ENCODE measurements at places on chromosomes 3 and 15.

GRCh38 chr3:159548675-159549335, 439.8 kb upstream of the IL12A start:
- DNase-seq = no peak

DNA sequence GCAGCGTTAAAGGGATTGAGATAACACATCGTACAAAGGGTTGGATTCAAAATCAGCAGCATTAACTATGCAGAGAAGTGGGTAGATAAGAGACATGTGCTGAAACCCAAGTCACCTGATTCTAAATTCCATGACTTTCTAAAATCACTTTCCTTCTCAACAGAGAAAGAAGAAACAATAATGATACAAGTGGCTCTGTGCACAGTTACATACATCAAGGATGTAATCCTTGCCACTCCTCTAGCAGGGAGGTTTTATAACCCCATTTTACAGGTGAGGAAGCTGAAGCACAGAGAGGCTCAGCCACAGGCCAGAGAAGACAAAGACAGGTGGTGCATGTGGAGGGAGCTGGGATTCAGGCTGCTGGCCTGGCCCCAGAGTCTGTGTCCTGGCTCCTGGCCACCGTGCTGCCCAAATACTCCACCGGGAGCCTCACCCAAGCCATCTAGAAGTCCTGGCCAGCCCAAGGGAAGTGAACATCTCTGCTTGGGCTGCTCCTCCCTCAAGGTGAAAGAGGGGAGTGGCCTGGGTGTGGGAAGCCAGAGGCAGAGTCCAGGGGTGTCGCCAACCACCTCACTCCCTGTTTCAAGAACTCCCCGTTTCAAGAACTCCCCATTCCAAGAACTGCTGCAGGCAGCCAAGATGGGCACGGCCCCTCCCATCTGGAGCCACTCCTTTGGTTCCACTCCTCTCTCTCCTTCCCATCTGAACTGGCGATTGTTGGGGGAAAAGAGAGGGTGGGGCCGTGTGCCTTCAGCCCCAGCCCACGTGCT, 147.1 kb downstream of the NUP210 start:
- DNase-seq = no peak

DNA sequence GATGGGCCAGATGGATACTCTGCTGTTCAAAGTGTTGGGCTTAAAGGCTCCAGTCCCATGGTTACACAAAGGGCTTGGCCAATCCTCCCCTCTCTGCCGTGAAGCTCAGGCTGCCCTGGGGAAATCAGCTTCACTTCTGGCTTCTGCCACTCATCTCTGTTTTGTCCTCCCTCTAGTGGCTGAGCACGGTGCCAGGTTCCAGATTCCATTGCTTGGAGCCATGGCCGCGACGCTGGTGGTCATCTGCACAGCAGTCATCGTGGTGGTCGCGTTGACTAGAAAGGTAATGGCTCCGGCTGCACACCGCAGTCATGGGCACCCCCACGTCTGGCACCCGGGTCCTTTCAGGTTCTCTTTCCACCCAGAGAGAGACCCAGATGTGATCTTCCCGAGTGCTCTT, 5.6 kb downstream of the TIGIT start:
- DNase-seq = no peak

- DNase-seq = no peak
Measured at GRCh38 chr3:22981166-22981565, 222.0 kb upstream of the UBE2E2 start.

GRCh38 chr3:139286825-139287224, 57.0 kb upstream of the MRPS22 start:
- DNase-seq = no peak

GRCh38 chr3:63064209-63064755, 189.1 kb upstream of the CADPS start:
- DNase-seq = no peak

- no peak for DNase-seq
Measured at GRCh38 chr15:29031502-29032228, 145.9 kb downstream of the APBA2 start.

DNA sequence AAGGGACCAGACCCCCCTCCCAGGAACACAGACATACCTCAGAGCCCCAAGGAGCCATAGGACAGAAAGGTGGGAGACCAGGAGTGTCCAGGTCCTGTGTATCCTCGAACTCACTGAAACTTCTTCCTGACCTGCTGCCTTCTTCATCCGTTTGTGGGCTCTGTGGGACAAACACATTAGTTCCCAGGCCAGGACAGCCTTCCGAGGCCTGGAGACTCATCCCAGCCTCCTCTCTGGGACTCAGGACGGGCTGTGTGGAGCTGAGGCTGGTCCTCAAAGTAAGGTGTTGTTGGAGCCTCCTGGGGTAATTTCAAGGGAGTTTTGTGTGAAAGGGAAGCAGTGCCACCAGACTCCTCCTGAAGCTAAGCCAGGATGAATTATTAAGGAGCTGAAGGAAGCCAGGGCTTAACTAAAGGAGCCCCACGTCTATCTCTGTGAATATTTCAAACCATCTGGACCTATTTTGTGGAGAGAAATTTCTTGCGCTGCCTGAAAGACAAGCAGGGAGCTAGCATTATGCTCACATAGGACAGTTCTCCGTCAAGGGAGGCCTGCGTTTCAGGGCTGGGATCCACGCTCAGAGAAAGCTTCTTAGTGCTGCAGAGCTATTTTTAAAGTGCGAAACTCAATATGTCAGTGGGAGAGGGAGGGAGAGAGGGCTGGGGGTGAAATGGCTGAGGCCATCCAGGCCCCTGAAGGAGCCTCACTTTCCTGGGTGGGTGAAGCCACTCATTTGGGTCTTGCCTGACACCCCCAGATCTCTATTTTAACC, 29.8 kb upstream of the PLA2G4E start:
- DNase-seq = no peak

DNA sequence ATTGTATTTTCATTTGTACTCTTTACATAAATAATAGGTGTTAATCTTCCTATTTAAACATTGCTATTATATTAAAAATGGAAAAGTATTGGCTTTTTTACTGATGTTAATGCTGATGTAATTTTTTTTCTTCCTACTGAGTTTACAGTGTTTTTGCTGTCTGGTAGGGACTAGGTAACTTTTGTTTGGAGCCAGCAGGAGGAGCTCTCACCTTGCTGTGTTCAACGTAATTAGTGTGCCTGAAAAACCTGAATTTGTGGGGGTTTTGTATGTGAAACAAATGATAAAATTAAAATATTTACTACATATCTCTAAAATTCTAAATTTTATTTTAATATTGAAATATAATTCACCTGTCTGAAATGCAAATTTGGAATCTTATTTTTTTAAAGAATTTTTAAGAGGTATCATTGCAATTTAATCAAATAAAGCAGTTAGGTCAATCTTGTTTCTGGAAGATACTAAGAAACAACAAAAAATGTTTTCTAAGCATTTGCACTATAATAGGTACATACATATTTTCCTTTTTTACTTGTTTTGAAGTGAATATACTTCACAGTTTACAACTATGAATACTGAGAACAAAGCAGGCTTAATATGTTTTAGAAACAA, 48.8 kb downstream of the EPHA6 start:
- no peak for DNase-seq

DNA sequence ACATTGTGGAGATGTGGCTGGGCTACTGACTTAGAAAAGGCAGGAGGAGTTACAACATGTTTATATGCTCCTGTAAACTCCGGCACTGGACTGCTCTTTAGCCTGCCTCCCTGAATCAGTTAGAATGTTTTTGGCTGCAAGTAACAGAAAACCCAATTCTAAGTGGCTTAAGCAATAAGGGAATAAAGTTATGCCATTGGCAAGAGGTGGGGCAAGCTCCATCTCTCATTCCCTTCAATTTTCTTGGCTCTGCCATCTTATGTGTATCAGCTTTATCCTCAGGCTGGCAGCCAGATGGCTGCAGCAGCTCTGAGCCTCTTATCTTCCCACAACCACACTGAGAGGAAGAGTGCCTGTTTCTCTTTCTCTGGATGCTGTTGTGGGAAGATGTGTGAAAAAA, 22.4 kb upstream of the MEIS2 start:
- no peak for DNase-seq

- DNase-seq = no peak
Measured at GRCh38 chr3:112345681-112346080, 12.7 kb downstream of the CD200 start.

DNA sequence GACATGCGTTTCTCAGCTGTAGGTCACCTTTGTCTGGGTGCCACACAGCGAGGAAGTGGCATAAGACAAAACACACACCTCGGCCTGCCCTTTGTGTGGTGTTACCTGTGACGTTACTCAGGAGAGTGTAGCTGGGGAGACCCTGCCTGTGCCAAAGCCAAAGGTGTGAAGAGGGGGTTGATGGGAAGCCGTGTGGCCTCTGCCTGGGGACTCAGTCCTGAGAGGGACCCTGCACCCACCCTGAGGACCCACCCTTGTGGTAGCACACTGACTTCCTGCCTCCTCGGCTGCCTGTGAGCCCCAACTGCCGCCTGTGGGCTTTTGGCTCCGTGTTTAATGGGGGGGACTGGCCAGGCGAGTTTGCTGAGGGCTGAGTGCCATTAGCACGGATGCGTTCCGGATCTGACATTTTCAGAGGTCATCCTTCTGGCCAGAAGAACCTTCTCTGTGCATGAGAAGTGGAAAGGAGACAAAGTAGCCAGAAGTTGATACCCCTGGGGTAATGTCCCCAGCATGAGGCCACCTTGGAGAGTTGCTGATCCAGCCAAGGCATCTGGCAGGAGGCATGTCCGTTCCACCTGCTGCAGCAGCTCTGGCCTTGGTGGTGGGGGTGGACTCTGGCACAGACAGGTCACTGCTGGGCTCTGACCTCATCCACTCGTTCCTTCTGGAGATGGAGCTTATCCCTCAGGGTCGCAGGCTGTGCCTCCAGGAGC, 51.8 kb upstream of the FURIN start:
- no peak for DNase-seq

DNA sequence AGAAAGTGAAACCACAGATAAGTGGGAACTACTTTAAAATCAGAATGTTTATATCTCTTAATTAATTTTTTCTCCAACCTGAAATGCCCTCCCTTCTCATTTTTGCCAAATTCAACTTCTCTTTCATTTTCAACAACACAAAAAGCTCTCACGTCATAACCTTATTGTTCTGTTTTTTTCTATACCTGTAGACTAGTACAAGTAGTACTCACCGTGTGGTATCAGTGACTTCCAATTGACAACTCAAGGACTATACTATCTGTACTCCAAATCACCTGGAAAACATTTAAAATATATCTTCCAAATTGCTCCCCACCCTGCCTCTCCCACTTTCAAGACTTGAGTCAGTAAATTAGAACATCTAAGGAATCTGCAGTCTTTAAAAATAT, 72.8 kb upstream of the ZNF280D start:
- no peak for DNase-seq

- DNase-seq = peak; percentile 14
Measured at GRCh38 chr3:161274691-161275298, 53.7 kb downstream of the NMD3 start.

GRCh38 chr3:54274607-54275006, 152.3 kb downstream of the CACNA2D3 start:
- DNase-seq = no peak

DNA sequence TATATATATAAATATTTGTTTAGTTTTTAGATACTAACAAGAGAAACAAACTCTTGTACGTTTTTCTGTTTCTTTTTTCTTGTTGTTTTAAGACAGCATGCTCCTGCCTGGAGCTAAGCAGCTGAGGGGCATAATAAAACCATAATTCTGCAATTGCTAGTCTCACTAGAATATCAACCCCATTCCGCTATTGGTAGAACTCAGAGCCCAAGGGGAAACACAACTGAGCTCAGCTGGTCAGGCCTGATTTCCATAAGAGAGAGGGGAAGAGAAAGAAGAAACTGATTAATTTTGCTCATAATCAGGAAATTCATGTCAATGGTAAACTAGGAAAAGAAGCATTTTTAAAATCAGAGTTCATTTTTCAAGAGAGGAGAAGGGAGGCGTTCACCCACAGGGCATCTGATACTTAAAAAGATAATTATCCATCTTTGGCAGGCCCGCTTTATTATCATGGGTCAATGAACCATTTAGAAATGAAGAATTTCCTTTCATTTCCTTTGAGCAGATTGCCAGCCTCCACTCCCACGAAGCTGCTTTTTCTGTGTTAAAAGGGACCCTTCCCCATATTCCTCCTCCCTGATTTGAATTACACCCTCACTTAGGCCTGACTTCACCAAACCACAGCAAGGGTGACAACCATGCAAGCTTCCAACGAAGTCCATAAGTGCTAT, 965.3 kb upstream of the CFAP20DC start:
- no peak for DNase-seq

- DNase-seq = no peak
Measured at GRCh38 chr3:146250449-146251382, at the start of gene PLSCR4. TSS of gene PLSCR4 (minus strand) at chr3:146251105. CDS start at chr3:146222071, 29,034 bp downstream.

DNA sequence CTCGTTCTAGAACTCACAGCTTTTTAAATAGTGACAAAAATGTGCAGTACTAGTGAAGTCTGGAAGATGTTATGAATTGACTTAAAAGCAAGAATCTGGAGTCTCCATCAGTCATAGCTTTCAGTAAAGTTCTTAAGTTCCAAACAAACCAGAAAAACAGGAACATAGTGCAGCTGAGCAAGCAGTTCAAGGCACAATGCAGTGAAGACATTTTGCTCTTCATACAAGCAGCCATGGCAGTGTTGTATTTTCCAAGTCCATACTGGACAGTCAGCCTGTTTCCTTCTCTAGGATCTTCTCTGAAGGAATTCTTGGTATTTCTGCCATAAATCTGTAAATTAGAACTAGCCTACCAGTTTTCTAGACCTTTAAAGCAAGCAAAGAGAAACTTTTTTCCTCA, 90.5 kb downstream of the LRRC28 start:
- DNase-seq = no peak

GRCh38 chr15:35308802-35309201, 223.7 kb upstream of the NANOGP8 start:
- DNase-seq = no peak

- DNase-seq = no peak
Measured at GRCh38 chr15:57654153-57654852, 52.2 kb upstream of the POLR2M start.

- DNase-seq = no peak
Measured at GRCh38 chr15:74460298-74460697, 662 bp downstream of the UBL7 start.

- peak; percentile 19 for DNase-seq
Measured at GRCh38 chr15:78195735-78196201, 38.6 kb downstream of the ACSBG1 start.

DNA sequence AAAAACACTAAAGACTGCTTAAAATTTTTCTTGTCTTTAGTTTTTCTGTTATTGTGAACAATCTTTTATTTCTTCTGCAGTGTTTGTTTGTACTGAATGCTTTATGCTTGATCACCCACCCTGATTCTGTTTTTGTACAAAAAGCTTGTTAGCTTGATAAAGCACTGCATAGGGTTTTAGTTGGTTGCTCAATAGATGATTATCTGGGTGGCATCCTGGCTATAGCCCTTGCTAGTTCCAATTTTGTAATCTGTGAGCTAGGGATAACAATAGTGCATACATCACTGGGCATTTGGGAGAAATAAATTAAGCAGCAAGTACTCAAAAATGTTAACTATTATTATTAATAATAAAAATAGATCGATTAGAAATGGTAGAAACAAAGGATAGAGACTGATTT, 102.3 kb downstream of the ZPLD1 start:
- no peak for DNase-seq

GRCh38 chr3:45188719-45189659, 37.1 kb downstream of the TMEM158 start:
- no peak for DNase-seq

GRCh38 chr3:168659015-168659414, 563.3 kb upstream of the GOLIM4 start:
- DNase-seq = no peak

Measured in stimulated activated CD8-positive, alpha-beta memory T cell treated with anti-CD3 and anti-CD28 coated beads, Interleukin-15, amount 100 ng/mL, for 48 hours (primary cell).